ENCODE measurements at places on chromosomes 4 and X.

DNA sequence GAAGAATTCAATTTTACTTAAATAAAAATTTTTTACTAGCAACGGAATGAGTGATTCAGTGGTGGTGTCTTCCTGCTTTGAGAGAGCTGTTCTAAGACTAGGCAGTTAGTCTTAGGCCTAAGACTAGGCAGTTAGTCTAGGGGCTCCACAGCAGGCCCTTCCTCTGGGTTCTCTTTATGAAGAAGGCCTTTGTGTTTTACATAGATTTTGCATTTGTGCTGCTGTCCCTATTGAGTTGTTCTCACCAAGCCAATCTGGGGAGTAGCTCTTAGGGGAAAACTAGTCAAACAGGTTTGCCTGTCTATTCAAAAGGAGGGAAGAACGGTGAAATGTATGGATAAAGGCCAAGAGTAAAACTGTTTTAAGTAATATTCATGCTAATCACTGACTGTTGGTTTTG lies 7.6 kb downstream of the UGT8 start:
- DNase-seq = no peak

DNA sequence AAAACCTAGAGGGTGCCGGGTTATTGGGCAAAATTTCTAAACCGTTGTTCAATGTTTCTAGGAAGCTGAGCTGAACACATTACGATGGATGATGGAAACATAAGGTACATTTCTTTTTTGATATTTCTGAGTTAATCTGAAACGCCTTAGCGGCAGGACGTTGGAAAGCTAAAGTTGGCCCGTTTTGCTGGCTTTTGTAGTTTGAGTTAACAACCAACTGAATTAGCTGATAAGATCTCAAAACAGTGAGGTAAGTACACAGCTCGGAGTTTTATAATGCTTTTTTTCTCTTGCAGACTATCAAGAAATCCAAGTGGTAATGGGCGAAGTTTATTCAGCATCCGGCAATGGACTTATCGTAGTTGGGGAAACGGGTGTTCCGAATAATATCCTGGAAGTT lies 73.5 kb downstream of the PRSS12 start:
- no peak for DNase-seq

GRCh38 chr4:42331914-42332368 lies 65.3 kb upstream of the SHISA3 start:
- no peak for DNase-seq

DNA sequence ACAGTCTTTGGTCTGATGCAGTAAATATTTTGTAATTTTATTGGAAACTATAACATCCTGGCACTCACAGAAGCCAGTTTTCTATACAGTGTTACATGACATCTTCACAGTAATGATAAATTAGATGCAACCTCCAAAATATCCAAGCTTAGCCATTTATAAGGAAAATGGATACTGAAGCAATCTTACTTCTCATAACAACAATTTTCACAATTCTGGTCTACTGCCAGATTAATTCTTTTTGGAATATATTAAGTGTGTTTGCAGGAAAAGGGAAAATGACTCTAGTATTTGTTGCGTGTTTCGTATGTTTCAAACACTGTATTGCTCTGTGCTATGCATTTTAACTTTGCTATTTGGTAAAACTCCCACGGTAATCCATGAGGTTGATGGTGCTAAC lies 1870.9 kb downstream of the ARAP2 start:
- DNase-seq = no peak

DNA sequence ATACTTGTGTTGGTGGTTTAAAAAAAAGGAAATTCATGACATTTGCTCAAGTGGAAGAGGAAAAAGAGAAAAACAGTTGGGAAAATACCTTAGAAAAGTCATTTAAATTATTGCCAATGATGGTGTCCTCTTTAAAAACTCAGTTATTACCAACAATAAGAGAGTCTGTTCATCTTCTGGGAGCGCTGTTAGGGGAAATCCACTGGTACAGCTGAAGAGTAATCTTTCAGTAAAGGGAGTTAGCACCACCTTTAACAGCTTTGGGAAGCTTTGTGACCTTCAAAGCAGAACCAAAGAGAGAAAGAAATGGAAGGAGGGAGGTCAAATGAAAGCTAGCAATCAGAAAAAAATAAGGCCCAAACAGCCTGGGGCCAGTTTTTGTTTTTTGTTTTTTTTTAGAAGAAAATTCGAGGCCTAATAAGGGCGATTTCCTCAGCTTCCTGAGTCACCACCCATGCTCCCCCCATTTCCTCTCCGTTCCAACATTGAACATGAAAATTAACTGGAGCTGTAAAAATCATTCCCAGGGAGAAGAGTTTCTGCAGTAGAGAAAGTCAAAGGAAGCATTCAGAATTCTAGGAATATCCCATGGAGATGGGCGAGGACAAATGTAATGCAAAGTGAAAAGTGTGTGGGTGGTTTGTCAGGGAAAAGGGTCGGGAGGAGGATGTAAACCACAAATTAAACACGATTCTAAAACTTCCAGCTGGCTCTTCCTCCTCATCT lies 115.1 kb downstream of the SH3KBP1 start:
- DNase-seq = no peak

GRCh38 chrX:130725519-130725918 lies 177.5 kb downstream of the ENOX2 start:
- no peak for DNase-seq

- DNase-seq = no peak
Measured at GRCh38 chr4:2284161-2284933, 22.4 kb upstream of the MXD4 start.

GRCh38 chrX:91122151-91122694 lies 312.4 kb upstream of the PABPC5 start:
- DNase-seq = no peak

DNA sequence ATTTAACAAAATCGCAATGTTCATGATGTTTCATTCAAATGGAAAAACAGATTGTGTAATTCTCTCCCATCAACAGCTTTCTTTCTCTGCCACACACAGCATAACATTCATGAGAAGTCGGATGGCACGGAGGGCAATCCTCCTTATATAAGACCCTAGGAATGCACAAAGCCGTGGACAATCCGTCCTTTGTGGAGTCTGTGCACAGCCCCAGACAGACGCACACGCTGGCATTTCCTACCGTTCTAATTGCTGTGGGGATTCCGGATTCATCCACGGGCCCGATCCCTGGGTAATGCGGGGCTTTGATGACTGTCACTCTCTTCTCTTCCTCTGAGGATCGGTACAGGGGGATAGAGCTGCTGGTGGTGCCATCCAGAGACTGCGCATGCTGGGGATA lies 121.9 kb upstream of the PDLIM3 start:
- no peak for DNase-seq

GRCh38 chr4:86818841-86819240 lies 30.3 kb downstream of the SLC10A6 start:
- DNase-seq = no peak

- DNase-seq = no peak
Measured at GRCh38 chrX:135893294-135893817, at the start of the genes CT45A10 and SAGE1. Gene CT45A10 (minus strand): TSS chrX:135893444. CDS start chrX:135885344, 8,100 bp downstream. Gene SAGE1 (plus strand): TSS chrX:135893716. CDS start chrX:135896243, 2,527 bp downstream.

- DNase-seq = no peak
Measured at GRCh38 chr4:84920617-84921016, 45.9 kb downstream of the WDFY3 start.

DNA sequence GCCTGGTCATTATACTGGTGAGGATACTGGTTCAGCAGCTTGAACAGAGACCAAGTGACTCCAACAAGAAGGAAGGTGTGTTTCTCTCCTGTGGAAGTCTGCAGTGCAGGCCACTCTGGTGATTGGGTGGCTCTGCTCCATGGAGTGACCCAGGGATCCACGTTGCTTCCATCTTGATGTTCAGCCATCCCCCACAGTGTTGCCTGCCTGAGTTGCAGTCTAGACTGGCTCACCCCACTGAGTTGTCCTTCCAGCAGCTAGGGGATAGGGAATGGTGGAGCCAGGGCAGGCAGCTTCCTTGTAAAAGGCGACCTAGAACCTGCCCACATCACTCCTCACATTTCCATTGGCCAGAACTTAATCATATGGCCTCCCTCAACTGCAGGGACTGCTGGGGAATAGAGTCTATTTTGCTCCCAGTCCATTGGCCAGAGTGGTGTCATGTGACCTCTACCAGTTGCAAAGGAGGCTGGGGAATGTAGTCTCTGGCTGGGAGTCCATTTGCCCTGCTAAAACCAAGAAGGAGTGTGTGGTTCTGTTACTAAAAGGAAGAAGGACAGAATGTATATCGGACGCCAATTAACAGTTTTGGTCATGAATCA lies 8.0 kb downstream of the MAN2B2 start:
- DNase-seq = peak; percentile 16

- DNase-seq = no peak
Measured at GRCh38 chr4:169156392-169156791, 114.4 kb downstream of the SH3RF1 start.

GRCh38 chrX:16138108-16138427 lies 14.7 kb downstream of the GRPR start:
- no peak for DNase-seq

- DNase-seq = no peak
Measured at GRCh38 chr4:650461-650860, 23.6 kb downstream of the ATP5ME start.

DNA sequence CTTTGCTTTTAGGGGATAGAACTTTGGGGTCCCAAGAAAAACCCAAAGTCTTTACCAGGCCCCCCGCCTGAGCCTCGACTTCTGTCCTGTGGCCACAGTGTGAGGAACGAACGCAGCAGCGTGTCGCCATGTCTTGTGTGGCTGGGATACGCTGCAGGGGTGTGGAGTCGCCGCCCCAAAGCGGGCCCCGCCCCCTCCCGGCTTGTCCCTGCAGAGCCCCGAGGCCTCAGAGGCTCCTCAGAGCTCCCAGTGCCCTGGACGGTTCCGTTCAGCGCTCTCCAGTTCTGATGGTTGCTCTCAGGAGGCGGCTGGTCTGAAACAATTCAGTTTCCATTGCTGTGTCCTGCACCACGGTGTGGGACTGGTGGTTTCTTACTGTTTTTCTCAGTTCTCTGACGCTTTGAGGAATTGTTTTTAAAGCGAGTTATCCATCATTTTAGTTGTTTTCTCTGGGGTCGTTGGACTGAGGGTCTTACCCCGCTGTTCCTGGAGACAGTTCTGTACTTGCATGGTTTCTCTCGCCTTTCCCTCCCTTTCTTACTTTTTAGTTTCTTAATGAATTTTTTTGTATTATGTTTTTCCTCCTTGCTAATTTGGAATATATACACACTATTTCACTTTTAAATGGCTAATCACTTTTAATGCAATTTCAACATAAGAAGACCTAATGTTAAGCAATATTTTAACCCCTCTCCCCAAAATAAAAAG lies 1.6 kb upstream of the IDUA start:
- DNase-seq = peak; percentile 71

- DNase-seq = peak; percentile 58
Measured at GRCh38 chr4:108036213-108036612, 46.5 kb downstream of the HADH start.

GRCh38 chrX:119790977-119791436 lies 423 bp downstream of the RPL39 start:
- DNase-seq = peak; percentile 63

GRCh38 chr4:174207367-174207766 lies 76.1 kb downstream of the FBXO8 start:
- DNase-seq = no peak

DNA sequence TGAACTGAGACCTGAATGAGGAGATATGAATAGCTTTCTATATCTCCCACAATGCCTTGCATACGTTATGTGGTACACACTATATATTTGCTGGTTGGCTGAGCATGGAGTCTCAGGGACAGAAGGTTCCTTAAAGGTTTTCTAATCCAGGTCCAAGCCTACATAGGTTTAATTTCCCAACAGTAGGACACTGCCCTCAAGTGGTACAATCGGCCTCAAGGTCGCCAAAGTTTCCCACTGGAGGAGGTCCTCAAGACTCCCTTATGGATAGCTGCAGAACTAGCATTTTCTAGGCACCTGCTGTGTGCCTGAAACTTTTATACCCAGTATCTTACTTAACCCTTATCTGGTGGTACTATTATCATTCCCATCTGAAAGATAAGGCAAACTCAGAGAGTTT lies 21.0 kb upstream of the EFNB1 start:
- no peak for DNase-seq

GRCh38 chr4:84614891-84615290 lies 32.0 kb downstream of the CDS1 start:
- DNase-seq = no peak

- no peak for DNase-seq
Measured at GRCh38 chr4:5824227-5824626, 68.7 kb downstream of the CRMP1 start.

DNA sequence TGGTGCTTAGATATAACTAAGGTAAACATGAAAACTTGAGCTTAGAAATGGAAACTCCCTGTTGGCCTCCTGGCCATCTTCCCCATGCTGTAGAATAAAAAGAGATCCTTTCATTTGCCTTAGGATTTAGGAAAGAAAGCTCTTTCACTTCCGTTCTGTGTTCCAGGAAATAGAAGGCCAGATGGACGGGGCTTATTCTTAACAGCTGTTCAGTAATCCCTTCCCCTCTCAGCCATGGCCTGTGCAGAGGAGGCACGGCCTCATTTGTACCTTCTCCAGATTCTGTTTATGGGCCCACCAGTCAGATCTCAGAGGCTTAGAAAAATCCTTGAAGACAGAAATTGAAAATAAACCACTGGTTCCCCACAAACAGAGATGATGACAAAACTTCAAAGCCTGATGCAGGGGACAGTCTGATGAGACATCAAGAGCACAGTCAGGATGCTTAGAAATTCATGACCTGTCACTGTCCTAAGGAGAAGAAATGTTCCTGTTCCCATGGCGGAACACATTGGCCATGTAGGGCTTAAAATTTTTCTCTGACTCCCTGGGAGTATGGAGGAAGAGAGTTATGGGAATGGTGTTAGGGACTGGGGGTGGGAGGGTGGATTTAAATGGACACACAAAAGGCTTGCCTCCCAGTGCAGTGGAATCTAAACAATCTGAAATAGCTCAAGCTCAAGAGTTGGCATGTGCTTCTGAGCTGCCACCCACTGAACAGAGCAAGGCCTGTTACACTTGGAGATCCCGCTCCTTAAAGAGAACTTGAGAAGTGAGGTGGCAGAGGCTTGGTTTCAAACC lies 188.8 kb downstream of the SOWAHB start:
- DNase-seq = no peak

DNA sequence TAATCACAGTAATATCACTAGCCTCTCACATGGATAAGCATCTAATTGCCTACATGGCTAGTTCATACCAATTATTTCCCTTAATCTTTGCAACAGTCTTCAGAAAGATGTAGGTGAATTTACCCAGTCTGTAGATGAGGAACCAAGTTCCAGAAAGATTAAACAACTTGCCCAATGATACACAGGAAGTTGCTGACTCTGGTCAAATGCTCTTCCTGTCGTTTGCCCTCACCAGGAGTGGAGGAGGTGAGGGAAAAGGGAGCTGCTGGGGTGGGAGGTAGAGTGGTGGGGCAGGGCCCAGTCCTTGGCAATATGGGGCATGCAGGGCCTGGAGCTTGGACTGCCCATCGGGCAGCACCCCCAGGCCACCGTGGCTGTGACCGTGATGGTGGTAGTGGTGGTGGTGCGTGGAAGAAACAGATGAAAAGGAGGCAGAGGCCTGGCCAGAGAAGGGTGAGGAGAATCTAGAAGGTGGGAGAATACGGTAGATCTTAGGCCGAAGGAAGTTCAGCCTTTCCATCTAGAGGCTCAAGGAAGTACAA lies 2.3 kb upstream of the KDM5C start:
- DNase-seq = no peak

GRCh38 chr4:159024266-159024665 lies 78.6 kb upstream of the RAPGEF2 start:
- DNase-seq = no peak

- no peak for DNase-seq
Measured at GRCh38 chr4:2280531-2281300, 18.8 kb upstream of the MXD4 start.
